ENCODE measurements at places on chromosomes 2 and 18.

- DNase-seq: no peak
These were observed 186.2 kb downstream of the DYM start for GRCh38 chr18:49274188-49274714.

DNA sequence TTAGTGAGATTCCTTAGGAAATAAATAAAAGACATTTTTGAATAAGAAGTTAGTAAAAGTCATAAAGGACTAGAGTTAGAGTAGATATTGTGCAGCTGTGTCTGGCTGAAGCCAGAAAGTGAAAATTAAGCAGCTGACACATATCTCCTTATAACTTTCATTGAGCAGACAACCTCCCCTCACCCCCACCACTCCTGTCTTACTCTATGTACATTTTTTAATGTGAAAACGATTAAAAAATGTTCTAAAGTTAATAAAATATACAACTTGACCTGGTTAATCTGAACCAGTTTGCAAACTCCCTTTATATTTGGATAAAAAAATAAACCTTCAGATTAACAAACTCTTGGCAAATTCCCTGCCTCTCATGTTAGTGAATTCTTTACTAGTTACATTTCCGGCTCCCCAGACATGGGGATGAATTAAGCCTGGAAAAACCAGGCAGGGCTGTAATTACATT is 462.8 kb downstream of the MEIS1 start:
- DNase-seq: no peak

DNA sequence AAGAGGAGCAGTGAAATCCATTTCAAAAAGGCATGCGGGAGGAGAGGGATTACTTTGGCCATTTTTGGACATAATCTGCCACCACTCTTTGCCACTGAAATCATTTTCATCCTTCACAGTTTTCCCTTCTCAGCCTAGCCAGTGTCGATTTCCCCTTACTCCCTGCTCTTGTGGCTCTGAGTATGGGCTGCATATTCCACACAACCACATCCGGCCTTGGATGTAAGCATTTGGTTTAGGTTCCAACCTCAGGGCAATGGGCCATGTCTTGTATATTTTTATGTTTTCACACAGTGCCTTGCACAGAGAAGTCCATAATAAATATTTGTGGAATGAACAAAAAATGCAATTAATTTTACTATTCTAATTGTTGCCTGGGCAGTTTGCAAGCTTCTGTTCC is 7.7 kb upstream of the SERPINE2 start:
- no peak for DNase-seq

- no peak for DNase-seq
These were observed 327.1 kb downstream of the GALNT13 start for GRCh38 chr2:154198866-154199265.

GRCh38 chr2:173119944-173120343 is 44.3 kb downstream of the MAP3K20 start:
- DNase-seq: no peak

DNA sequence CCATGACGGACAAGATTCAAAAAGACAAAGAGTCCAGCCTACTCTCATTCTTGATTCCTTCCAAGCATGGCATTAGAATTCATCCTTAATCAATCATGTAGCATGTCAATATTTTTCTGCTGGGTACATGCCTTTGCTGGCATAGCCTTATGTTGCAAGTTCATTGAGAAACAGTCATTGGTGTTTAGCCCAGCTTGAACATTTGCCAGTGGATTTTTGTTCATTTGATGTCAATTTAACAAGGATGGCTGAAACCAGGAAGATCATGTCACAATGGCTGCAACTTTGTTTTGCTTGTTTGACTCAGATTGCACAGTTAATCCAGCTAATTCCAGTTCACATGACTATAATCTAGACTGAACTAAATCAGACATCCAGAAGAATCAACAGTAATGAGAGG is 1132.2 kb downstream of the LRP1B start:
- no peak for DNase-seq

- DNase-seq: no peak
These were observed 49.0 kb upstream of the RAB6C start for GRCh38 chr2:129930451-129930850.

GRCh38 chr2:218292048-218293014 is at the start of gene TMBIM1:
TMBIM1 (minus strand) TSS chr2:218292503; CDS start chr2:218282141, 10,362 bp downstream.
- peak; percentile 85 for DNase-seq

GRCh38 chr2:228867406-228867805 is 403.7 kb downstream of the PID1 start:
- DNase-seq: no peak
